Activated gamma-delta T cell treated with Interleukin-2 at 50 U/mL for 16 hours (primary cell): ENCODE measurements at places on chromosomes 5 and 9.

GRCh38 chr9:131337131-131337848, 47.8 kb downstream of the PLPP7 start:
- no peak for DNase-seq

DNA sequence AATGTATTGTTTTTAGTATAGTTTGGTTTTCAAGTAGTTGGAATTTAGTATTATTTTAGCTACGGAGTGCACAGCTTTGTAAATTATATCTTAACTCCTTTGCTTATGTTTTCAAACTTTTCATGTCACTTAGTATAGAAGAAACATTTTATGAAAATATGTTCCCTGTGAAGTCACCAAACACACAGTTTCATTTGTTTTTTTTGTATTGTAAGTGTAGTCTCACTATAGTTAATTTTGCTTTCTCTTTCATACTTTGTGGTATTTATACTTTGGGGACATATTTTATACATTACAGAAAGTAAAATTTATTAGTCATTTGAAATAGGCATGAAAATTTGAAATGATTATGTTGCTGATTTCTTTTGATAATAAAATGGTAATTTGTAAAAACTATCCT, 5.0 kb downstream of the CHSY3 start:
- DNase-seq: no peak

DNA sequence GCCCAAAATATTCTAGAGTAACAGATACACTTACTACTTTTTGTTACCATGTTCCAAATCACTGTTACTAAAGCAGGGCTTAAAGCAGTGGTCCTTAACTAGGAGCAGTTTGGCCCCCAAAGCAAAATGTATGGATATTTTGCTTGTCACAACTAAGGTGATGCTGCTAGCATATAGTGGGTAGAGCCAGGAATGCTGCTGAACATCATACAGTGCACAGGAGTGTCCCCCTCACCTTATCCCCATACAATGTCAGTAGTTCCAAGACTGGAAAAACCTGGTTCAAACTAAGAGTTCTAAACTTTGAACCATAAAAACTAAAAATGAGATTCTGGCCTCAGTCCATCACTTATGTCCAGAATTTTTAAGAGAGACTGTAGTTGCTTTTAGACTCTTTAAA, 28.1 kb downstream of the DIMT1 start:
- no peak for DNase-seq

- DNase-seq: no peak
These were observed 25.0 kb downstream of the CCDC69 start for GRCh38 chr5:151198861-151199260.

DNA sequence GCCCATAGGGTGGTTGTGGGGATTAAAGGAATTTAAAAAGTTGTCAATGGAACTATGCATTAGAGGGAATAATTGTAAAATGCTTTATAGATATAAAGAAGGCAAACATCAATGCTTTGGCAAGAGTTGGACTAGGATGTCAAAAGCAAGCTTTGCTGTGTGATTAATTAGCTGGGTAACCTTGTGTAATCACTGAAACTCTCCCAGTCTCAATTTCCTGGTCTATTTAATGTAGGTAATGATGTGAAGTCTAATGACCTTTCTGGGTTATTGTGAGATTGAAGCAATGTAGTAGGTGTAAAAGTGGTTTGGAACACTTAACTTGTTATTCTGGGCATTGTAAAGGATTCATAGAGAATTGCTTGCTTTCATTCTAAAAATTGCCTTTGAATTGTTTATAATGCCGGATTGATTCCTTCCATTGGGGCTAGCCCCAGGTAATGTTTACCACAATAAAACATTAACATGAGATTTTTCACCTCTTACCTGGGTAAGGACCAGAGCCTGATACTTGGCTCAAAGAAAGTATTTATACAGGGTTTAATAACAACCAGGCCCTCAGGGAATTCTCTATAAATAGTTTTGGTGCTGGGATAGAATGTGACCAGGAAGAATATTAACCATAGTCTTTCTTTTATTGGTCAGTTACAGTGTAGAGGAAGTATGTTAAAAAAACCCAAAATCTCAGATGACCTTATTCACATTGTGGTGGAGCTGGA, 30.0 kb upstream of the CLINT1 start:
- DNase-seq: no peak

DNA sequence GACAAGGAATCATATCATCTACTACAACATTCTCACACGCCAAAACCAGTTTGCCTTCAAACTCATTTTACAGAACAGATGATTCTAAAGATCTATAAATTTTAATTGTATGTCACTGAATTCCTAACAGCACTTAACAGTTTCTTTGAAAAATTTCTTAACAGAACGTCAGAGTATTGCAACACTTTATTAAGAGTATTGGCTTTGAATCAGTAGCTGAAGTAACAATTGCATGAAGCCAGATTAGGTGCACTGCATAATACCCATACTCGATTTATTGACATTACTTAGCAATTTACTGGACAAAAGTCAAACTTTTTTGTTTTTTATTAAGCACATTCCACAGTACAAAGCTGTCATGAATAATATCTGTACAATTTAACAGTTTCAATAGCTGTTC, 75.8 kb downstream of the SMIM23 start:
- DNase-seq: no peak

DNA sequence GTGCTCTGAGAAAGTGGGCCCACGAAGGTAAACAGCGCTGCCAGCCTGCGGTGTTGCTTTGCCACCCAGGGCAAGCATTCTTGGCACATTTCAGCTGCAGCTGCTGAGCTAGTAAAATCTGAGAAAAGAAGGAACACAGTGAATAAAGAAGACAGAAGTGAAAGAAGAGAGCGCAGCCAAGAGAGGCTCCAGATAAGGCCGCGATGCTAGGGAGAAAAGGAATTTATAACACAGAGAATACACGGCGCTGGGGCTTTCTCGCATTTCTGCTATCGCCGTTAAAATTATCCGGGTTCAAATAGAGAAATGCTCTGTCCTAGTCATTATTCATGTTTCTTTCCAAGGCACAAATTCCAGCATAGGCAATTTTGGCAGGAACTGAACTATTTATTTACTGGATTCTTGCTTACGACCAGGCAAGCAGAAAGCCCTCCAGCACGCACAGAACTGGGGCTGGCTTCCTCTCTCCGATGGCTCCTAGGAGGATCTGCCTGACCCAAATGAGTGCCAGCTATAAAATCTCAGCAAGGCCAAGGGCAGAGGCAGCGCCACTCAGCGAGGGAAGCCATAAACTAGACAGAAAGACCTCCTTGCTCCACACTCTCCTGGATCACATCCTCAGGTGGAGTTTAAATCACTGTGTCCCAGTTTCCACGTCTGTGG, 111.2 kb downstream of the ATPSCKMT start:
- no peak for DNase-seq

- no peak for DNase-seq
These were observed 45.5 kb downstream of the IARS1 start for GRCh38 chr9:92247981-92248380.

GRCh38 chr5:174134545-174134944, 89.0 kb downstream of the NSG2 start:
- no peak for DNase-seq

DNA sequence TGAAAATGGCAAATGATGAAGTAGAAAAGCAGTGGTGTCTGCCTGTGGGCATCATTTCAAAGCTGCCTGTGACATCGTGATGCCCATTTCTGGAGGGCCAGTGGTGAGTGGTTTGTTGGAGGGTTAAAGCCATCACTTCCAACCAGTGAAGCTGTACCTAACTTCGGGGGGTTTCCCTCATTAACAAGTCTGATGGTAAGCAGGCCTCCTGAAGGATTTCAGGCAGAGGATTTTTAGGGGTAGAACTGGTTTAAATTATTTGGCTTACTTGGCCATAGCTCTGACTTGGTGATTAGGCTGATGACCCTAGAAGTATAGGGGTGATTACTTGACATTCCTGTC, 10.7 kb downstream of the TNFAIP8 start:
- DNase-seq: no peak

GRCh38 chr9:5999443-6000101, 15.9 kb downstream of the RANBP6 start:
- DNase-seq: no peak

DNA sequence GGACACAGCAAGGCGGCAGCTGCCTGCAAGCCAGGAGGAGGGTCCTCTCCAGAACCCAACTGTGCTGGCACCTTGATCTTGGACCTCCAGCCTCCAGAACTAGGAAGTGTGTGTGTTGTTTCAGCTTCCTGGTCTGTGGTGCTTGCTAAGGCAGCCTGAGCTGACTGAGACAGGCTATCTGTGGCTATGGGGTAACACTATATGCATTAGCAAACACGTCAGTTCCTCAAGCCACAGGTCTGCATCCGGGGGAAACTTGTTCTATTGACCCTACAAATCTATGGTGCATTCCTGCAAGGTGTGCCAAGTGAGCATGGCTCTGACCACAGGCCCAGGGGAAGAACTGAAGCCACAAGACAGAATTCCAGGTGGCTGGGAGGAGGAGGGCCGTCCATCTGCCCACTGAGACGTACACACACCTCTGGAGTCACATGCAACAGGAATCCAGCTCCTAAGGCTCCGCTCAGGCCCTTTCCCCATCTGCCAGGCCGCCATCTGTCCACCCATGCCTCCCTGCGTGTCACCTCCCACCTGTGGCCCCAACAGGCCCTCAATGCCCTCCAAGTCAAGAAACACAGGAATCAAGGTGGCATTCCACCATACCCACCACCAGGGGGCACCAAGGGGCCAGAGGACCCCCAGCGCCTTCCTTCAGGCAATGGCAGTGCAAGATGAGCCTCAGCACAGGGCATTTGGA, 174.9 kb downstream of the ROR2 start:
- DNase-seq: peak; percentile 66

- DNase-seq: no peak
These were observed 16.7 kb downstream of the COL15A1 start for GRCh38 chr9:98960409-98960808.
